Substantia nigra (tissue), 51 donors: ENCODE measurements at places on chromosomes 2 and 18.

DNA sequence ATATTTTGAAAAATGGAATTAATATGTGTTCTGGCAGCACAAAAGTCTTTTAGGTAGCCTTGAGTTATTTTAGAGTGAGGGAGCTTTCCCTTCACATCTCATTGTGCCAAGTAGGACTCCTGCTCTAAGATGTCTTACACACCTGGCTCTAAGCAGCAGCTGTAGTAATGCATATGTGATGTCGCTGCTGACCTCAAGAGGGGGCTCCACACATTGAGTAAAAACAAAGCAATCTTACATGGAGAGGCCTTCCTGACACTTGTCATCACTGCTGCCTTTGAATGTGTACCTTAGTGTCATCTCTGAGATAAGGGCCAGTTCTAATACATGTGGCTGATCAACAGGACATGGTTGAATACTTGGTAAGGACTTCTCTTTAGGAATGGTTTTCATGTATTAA lies 75.8 kb downstream of the ACTR3 start:
- no peak for DNase-seq

GRCh38 chr2:44741507-44741906 lies 200.0 kb upstream of the SIX3 start:
- no peak for DNase-seq

GRCh38 chr18:6835345-6835744 lies 105.8 kb downstream of the ARHGAP28 start:
- DNase-seq: no peak

DNA sequence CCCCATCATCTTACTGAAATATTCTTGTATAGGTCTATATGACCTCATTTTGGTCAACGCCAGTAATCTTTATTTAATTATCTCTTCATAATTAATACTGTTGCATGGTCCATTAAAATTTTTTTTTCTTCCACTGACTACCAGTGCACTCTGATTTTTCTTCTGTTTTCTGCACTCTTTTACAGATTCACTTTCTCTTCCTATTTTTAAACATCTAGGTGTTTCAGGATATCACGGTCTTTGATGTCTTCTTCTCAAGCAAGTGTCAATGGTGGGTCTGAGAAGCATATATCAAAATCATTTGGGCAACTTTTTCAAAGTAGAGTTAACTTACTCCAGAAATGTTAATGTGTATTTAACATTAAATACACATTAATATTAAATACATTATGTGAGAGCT lies 51.4 kb downstream of the CCDC141 start:
- no peak for DNase-seq

GRCh38 chr2:19109518-19109917 lies 248.9 kb downstream of the OSR1 start:
- DNase-seq: no peak

GRCh38 chr18:42338683-42339082 lies 383.6 kb downstream of the PIK3C3 start:
- DNase-seq: no peak

DNA sequence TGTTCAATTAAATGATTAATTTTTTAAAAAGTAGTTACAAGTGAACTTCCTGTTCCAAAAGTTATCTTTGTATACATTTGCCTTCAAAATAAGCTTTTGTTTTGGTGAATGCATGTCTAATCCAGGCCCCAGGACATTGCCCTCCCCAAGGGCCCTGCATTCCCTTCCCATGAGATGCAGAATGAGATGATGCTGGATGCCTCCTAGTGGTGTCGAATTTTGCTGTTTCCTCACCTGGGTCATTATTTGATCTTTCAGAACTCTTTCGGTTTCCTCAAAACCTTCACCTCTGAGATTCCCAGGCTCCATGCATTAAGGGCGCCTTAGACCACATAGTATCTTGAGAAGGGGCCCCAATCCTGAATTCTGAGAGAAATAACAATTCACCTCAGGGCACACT lies 728.8 kb downstream of the CNTNAP5 start:
- DNase-seq: no peak

- no peak for DNase-seq
Observed at GRCh38 chr2:136362676-136363390, 244.9 kb upstream of the CXCR4 start.

DNA sequence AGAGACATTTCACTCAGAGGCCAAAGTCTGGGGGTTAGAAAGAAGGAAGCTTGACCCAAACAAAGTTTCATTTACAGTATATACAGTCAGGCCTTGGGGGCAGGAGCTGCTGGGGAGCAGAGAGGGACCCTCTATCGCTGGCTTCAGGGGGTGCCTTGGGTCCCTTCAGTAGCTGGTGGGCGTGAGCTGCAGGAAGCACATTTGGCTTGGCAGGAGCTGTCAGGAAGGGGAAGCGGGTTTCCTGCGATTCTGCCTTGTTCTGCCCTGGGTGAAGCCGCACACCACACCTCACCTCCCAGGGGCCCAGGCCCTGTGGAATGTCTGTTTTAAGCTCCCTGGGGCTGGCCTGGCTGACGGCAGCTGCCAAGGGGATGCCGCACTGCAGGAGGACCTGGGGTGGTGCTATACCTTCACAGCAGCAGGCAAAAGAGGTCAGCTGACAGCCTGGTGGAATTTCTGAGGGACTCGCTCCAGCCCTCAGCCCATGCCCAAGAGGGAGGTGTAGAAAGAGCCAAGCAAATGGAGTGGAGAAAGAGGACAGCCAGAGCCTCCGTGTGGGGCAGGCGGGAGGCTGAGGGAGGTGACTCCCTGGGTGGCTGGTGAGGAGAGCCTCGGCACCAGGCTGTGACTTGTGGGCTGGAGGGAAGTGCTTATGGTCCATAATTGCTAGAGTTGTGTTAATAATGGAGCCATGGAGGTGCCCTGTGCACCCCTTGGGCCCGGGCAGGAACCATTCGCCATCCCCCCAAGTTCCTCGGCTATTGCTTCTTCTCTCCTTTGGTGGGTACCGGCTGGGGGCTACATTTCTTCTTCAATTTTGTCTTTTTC lies 43.9 kb downstream of the PSD4 start:
- DNase-seq: no peak

- no peak for DNase-seq
Observed at GRCh38 chr2:109391243-109391642, 222.5 kb downstream of the SEPTIN10 start.

- no peak for DNase-seq
Observed at GRCh38 chr2:119424284-119425118, 7.2 kb upstream of the TMEM37 start.

DNA sequence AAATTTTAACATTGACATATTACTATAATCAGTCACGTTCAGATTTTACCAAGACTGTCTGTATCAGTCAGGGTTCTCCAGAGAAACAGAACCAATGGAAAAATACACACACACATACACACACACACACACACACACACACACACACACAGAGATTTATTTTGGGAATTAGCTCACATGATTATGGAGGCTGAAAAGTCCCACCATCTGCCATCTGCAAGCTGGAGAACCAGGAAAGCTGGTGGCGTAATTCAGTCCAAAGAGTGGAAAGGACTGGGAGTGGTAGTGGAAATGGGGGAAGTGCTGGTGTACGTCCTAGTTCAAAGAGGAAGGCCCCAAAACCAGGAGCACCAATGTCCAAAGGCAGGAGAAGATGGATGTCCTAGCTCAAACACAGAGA lies 166.4 kb downstream of the AKAIN1 start:
- DNase-seq: no peak

DNA sequence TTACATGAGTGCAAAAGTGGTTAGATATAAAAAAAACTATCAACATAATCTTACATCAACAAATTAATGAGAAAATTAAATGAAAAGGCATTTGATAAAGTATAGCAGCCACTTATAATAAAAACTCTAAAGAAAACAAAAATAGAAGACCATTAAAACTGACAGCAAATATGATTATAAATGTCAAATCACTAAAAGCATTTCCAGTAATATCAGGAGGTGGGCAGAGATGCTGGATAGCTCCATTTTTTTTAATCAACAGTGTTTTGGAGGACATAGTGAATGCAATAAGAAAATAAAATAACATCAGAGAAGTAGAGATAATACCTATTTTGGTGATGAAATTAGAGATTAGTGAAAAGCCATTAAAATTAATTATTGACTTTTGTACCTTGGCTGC lies 173.4 kb downstream of the LRRTM4 start:
- DNase-seq: no peak

GRCh38 chr2:170486730-170487129 lies 228.4 kb upstream of the SP5 start:
- DNase-seq: no peak

DNA sequence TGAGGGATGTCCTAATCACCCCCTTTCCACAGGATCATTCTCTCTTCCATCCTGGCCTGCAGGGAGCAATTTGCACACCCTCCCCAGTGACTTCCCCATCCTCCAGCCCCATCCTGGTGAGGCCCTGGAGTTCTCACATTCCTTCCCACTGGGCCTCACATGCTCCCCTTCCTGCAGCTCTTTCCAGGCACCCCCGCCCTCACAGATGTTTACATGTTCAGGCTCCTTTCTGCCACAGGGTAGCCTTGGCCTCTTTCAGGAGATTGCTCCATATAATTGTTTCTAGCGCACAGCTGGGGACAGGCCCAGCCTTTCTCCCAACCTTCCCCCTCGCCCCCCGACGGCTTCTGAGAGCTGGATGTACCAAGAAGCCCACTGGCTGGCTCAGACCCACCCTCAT lies 288.4 kb upstream of the TRIB2 start:
- DNase-seq: no peak

- DNase-seq: no peak
Observed at GRCh38 chr2:118689874-118690273, 157.6 kb downstream of the EN1 start.

DNA sequence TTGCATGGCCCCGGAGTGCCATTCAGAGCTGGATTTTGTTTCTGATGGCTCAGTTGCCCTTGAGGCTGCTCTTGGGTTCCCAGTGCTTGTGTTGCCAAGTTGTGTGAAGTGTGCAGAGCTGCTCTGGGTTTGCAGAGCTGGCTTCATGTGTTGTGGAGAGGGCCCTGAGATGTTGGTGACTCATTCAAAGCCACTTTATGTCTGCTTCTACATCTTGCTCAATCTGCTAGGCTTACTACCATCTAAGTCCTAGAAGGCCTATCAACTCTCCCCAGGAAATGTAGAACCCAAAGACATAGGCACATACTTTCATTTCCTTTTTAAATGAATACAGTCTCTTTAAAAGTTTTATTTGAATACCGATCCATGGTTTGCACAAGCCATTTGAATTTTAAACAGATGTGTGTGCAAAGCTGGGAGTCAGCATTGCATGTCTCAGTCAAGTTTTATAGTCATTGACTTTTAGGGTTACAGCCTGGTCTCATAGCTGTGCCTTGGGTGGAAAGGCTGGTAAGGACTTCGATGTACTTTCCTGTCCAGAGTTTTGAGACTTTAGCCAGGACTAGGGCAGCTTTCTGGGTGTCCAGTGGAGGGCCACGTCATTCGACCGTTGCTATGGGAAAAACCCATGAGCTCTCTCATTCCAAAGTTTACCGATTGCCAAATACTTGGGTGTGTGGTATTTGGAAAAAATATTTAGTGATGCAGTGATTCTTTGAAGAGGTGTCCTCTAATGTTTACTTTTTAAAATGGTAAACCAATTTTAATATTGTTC lies 105.0 kb downstream of the LTBP1 start:
- DNase-seq: no peak

GRCh38 chr2:77737236-77737635 lies 215.1 kb upstream of the LRRTM4 start:
- DNase-seq: no peak

DNA sequence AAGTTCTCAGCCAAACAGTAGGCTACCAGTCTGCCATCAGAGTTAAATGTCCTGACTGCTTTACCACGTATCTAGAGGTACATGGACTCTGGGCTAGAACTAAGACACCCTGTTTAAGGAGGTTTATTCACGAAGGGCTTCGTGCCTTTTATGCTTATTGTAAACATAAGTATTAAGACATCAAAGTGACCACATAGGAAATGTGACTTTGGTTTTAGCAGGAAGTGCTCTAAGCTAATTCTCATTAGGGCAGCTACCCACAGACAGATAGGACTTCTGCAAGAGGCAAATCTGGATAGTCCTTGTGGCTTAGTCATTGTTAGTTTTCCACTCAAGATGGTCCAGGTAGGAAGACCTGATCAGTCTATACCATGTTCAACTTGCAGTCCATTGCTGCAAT lies 233.3 kb upstream of the MGAT5 start:
- DNase-seq: no peak

DNA sequence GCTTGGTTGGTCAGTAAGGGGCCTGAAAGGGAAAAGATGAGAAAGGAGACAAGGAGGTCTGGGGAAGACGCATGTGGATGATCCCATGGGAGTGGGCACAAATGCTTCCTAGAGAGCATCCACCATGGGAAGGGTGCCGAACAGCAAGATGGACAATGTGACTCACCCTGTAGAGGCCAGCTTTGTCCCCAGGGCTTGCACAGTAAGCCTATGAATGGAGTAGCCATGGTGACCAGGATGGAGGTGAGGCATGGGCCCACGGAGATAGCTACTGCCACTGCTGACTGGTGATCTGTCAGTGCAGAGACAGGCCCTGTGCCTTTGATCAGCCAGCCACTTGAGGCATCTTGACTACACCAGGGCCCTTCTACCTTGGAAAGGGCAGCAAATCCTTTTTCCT lies 172.6 kb downstream of the HAUS1 start:
- no peak for DNase-seq

- no peak for DNase-seq
Observed at GRCh38 chr18:75562216-75562615, 134.7 kb upstream of the SMIM21 start.

- DNase-seq: no peak
Observed at GRCh38 chr2:161952783-161953191, 121.2 kb downstream of the DPP4 start.

- DNase-seq: no peak
Observed at GRCh38 chr2:27143285-27143684, 4.1 kb upstream of the PRR30 start.

- no peak for DNase-seq
Observed at GRCh38 chr18:11607906-11608305, 1.5 kb upstream of the SLC35G4 start.

GRCh38 chr18:47323158-47323557 lies 71.7 kb upstream of the SKOR2 start:
- no peak for DNase-seq

- DNase-seq: no peak
Observed at GRCh38 chr2:238908960-238909951, 61.4 kb downstream of the TWIST2 start.

DNA sequence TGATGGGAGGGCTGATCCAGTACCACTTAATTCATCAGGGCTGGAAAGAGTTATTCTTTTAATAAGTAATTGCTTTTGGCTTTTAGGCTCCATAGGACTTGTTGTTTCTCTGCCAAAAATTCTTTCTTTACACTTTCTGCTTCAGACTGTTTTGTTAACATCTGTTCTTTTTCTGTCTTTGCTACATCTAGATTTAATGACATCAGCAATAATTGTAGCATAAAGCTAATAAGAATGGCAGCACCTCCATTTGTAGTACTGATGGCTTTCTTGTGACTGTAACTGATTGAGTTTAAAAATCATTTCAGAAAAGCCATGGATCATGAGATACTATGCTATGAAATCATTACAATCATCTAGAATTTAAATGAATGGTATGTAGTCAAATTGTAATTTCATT lies 46.4 kb upstream of the ACKR3 start:
- no peak for DNase-seq

GRCh38 chr18:12867441-12868123 lies 16.5 kb downstream of the PTPN2 start:
- no peak for DNase-seq

GRCh38 chr18:45328811-45329210 lies 286.5 kb upstream of the SLC14A2 start:
- DNase-seq: no peak

GRCh38 chr18:73043211-73043610 lies 175.4 kb upstream of the NETO1 start:
- DNase-seq: no peak

- DNase-seq: no peak
Observed at GRCh38 chr2:84846741-84847142, 34.1 kb downstream of the TRABD2A start.
